ENCODE measurements at places on chromosomes 4 and X.

GRCh38 chrX:133722756-133723155, 262.6 kb downstream of the GPC3 start:
- no peak for DNase-seq

GRCh38 chr4:17797808-17798207, 12.7 kb downstream of the DCAF16 start:
- DNase-seq: no peak

DNA sequence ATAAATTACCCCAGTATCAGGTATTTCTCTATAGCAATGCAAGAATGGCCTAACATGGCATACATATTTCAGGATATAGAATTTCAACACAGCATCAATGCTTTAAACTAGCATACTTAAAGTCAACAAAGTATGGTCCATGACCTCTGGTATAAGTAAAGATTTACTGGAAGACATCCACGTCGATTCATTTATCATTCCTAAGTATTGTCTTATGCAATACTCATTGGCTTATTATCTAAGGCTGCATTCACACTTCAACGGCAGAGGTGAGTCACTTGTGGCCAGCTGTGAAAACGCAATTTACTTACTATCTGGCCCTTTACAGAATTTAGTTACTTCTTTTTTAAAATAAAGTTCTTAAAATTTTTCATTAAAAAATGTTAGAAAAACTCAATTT, 42.6 kb downstream of the ADGRA3 start:
- DNase-seq: peak; percentile 59

GRCh38 chrX:74325130-74326059, 21.4 kb downstream of the ZCCHC13 start:
- no peak for DNase-seq

- DNase-seq: no peak
Observed at GRCh38 chr4:76429636-76430035, 5.4 kb upstream of the SHROOM3 start.

GRCh38 chr4:64158648-64159326, 250.5 kb downstream of the TECRL start:
- DNase-seq: peak; percentile 71

DNA sequence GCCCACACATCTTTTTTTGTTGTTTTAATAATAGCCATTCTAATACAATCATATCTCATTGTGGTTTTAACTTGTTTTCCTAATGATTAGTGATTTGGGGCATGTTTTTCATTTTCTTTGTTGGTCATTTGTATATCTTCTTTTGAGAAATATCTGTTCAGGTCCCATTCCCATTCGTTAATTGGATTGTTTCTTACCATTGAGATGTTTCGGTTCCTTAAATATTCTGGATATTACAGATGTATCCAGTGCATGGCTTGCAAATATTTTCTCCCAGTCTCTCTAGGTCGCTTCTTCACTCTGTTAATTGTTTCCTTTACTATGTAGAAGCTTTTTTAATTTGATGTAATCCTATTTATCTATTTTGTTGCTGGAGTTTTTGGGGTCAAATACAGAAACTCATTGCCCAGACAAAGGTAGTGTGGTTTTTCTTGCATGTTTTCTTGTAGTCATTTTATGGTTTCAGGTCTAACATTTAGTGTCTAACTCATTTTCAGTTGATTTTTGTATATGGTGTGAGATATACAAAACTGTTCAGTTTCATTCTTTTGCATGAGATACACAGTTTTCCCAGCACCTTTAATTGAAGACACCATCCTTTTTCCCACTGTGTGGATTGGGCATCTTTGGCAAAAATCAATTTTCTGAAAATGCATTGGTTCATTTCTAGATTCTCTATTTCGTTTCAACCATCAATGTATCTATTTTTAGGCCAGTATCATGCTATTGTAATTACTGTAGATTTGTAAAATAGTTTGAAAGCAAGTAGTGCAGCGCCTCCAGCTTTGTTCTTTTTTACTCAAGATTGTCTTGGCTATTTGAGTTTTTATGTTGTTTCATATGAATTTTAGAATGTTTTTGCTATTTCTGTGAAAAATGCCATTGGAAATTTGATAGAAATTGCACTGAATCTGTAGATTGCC, 195.9 kb downstream of the SCFD2 start:
- DNase-seq: no peak

- DNase-seq: peak; percentile 38
Observed at GRCh38 chrX:30874851-30875250, 14.2 kb downstream of the TAB3 start.

Measured in ELR (cell line).